ENCODE measurements at places on chromosomes 11 and 22.

GRCh38 chr22:49205483-49205800 is 622.2 kb downstream of the BRD1 start:
- DNase-seq = no peak

DNA sequence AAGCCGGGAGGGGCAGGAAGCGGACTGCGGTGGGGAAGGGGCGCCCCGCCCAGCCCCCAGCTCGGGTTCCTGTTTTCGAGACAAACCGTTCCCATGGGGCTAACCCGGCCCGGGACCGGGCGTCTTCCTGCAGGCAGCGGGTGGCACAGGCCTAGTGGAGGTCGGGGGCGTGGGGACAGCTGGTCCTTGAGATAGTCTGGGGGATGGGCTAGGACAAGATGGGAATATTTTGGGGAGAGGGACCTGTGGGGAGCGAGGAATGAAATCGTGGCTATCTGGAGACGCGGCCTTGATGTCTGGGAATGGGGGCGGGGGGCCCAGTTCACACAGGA is 1.2 kb upstream of the RASGRP2 start:
- DNase-seq = peak; percentile 44

GRCh38 chr11:125394296-125394695 is 101.8 kb downstream of the FEZ1 start:
- DNase-seq = no peak

- no peak for DNase-seq
These were observed 864.2 kb downstream of the FAM181B start for GRCh38 chr11:81869351-81870065.

DNA sequence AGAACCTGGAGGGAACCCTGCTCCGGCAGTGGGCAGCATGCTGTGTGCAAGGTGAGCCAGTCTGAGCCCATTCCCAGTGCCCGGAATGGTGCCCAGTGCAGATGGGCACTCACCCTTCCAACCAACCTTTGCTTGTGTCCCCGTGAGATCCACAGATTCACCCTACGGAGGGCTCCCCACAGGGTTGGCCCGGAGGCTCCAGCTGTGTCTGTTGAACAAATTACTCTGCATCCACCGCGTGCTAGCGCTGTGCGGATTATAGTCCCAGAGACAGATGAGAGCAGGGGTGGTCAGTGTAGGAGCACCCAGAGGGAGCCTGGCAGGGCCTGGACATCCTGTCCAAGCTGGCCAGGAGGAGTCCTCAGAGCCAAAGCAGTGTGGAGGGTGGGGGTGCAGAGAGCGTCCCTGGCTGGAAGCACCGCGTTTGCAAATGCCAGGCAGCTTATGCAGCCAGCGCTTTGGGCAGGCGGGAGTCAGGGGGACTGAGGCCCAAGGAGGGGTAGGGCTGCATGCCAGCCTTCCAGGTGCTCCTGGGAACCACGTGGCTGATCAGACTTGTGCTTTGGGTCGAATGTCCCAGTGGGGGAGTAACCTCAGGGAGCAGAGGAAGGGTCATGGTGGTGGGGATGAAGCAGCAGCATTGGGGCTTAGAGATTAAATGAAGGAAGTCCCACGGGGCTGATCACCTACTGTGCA is 80.5 kb downstream of the KCNQ1 start:
- no peak for DNase-seq

- DNase-seq = peak; percentile 30
These were observed 6.3 kb upstream of the OSM start for GRCh38 chr22:30272781-30273601.

DNA sequence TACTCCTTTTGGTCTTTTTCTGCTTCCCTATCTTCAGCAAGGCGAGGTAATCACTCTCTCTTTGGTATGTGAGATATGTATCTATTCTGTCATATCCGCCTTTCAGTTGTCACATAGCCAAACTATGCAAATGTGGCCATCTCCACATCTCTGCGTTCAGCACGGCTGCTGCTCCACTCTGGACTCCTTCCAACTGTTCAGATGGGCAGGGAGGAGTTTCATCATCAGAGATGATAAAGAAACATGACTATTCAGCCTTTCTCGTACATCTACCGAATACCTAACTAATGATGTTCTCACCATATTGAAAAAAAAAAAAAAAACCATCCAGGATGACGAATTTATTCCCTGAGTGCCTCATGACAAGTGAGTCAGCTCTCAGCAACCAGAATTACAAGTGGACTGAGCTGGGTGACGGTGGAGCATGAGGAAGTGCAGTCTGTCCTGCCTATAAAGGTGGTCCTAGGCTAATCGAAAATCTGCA is 899.6 kb downstream of the OPCML start:
- no peak for DNase-seq

DNA sequence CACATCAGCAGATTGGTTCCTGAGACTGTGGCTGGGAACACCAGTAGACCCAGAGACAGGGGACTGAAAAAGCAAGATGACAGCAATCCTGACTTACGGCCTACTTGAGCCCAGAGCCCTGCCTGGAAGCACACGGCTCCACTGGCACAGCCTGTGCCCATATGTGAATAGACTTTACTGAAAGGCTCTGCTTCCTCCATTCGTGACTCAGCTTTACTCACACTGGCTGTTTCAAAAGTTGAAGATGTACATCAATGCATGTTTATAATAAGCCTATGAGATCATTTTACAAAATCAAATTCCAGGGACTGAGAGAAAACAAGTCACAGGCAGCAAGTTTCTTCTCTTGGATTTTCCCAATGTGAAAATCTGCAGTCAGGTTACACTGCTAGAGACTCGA is 134.6 kb upstream of the TEAD1 start:
- DNase-seq = no peak

GRCh38 chr11:8339592-8340022 is 75.9 kb upstream of the LMO1 start:
- no peak for DNase-seq

DNA sequence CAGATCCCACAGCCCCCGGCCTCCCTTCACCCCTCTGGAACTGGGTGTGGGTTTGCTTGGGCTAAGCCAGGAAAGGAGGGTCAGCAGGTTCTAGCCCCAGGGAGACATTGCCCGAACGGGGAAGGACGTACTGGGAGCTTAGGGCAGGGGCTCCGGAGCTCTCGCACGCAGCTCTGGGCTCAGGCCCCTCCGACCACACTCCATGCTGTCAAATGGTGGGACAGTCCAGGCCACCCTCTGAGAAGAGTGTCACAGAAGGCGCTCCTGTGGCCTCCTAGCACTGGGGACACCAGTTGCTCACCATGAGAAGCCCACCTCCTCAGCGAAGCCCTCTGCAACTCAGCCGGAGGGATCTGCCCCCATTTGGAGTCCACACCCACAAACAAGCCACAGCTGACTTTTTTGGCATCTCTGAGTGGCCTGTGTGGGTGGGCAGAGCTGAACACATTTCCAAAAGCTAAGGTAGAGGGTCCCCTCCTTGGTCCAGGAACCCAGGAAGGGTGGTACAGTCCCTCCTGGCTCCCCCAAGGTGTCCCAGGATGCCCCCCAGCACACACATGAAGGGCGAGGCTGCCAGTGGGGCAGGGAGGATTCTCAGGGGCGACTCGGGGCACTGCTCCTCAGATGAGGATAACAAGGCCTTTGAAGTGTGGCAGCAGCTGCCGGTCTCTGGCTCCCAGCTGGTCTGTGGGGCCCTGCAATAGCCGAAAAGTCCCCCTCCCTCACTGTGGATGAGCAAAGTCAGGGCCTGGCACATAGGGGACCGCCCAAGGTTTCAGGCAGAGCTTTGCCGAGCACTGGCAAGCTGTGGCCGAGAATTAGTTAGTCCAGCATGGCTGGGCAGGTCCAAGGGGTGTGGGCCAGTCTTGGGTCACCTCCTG is 13.0 kb upstream of the TEF start:
- no peak for DNase-seq

GRCh38 chr11:43947815-43948214 is 5.4 kb downstream of the C11orf96 start:
- no peak for DNase-seq

DNA sequence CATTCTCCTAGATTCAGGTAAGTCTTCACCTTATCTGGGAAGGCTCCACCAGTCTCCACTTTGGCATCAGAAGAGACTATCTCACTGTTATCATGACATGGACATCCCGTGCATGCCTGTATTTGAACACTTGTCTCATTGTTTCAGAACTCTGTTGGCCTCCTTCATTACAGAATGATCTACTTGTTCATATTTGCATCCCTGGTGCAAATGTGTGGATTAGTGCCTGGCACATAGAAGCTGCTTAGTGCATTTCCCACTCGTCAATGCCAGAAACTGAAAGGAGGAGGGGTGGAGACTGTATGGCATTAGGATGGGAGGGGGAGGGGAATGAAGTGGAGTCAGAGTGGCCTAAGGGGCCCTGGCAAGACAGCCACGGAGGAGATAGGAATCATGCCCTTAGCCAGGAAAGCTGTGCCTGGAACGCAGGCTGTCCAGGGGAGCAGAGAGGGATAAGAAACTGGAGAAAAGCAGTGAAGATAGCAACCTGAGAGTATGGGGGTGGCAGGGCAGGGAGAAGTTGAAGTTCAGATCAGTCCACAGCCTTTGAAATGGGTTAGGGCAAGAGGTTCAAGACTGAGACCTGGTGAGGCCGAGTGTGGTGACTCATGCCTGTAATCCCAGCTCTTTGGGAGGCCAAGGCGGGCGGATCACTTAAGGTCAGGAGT is 53.8 kb upstream of the CAPRIN1 start:
- DNase-seq = no peak

Data from inflammatory macrophage (primary cell).